Stimulated activated CD8-positive, alpha-beta memory T cell treated with anti-CD3 and anti-CD28 coated beads, Interleukin-4, amount 100 ng/mL, for 1 hour (primary cell): ENCODE measurements at places on chromosomes 2 and 18.

- DNase-seq, result no peak
Measured at GRCh38 chr18:25284861-25285550, 67.0 kb downstream of the ZNF521 start.

- DNase-seq, result no peak
Measured at GRCh38 chr2:96909611-96910021, 39.7 kb upstream of the SEMA4C start.

- DNase-seq, result no peak
Measured at GRCh38 chr2:45708501-45708900, 57.0 kb downstream of the PRKCE start.

- no peak for DNase-seq
Measured at GRCh38 chr2:191243154-191243553, 2.0 kb upstream of the MYO1B start.

GRCh38 chr2:98488252-98488651 lies 43.6 kb downstream of the INPP4A start:
- no peak for DNase-seq

- DNase-seq, result no peak
Measured at GRCh38 chr2:185215497-185215896, 523.1 kb upstream of the FSIP2 start.

DNA sequence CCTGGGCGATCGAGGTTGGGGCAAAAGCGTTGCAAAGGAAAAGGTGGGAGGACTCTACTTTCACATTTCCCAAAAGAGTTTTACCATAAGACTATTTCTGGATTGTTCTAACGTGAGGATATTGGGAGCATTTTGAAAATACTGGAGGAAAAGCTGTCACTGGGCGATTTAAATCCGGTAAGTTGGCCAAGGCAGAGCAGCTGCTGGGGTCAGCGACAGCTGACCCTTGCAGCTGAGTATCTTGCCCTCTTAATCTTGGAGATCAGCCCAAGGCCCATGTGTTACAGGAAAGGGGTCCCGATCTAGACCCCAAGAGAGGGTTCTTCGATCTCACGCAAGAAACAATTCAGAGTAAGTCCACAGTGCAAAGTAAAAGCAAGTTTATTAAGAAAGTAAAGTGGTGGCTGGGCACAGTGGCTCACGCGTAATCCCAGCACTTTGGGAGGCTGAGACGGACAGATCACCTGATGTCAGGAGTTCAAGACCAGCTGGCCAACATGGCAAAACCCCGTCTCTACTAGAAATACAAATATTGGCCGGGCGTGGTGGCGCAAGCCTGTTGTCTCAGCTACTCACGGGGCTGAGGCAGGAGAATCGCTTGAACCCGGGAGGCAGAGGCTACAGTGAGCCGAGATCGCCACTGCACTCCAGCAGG lies 964 bp upstream of the ST3GAL5 start:
- no peak for DNase-seq

DNA sequence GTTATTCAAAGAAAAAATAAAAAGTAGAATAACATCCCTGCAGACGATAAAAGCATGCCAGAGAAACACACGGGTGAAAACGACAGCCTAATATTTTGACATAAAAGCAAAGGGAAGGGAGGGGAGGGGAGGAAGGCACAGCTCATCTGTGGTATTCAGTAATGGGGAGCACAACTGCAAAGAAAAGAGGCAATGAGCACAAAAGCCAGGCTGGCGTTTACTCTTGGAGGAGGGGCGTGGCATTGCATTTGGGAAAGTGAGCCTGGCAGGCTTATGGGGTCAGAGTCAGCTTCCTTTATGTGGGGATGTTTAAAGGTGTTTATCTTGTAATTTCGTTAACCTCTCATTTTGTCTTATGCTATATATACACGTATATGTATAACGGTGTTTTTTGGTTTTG lies 53.2 kb downstream of the STEAP3 start:
- no peak for DNase-seq

DNA sequence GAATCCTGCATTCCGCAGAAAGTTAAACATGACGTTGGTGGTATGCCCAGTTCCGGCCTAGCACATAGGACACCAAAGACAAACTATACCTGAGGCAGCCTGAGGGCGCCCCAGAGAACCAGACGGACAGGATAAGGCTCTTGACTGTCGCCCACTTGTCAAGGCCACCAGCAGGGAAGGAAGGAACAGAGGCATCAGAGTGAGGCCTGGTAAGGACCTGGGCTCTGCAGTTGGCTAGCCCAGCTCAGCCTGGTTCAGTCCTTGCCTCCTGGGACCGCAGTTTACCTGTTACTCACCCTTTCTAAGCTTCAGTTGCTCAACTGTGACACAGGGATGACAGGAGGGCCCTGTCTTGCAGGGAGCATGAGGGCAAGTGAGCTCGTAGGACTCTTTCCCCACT lies 82.1 kb downstream of the ACTR2 start:
- no peak for DNase-seq
